HepG2 (cell line): ENCODE measurements at places on chromosomes 6 and 20. TPM values are rescaled to one million over a fixed set of nuclear protein-coding genes. Genes with fewer than 3 reads are reported as not detected.

CCN6 gene
- polyA plus RNA-seq, result 0.10 TPM in 1 of 2 replicates, not detected in the other

NFATC2 gene
- 1.9 TPM in 2 replicates for polyA plus RNA-seq

COL9A3 gene
- polyA plus RNA-seq, result 155 and 175 TPM in 2 replicates

RIPOR2 gene
- polyA plus RNA-seq, result 0.05 and 0.16 TPM in 2 replicates

DYNLT2 gene
- 1.7 and 2.1 TPM in 2 replicates for polyA plus RNA-seq

C6orf52 gene
- polyA plus RNA-seq, result 0.50 TPM in 1 of 2 replicates, not detected in the other

DNA sequence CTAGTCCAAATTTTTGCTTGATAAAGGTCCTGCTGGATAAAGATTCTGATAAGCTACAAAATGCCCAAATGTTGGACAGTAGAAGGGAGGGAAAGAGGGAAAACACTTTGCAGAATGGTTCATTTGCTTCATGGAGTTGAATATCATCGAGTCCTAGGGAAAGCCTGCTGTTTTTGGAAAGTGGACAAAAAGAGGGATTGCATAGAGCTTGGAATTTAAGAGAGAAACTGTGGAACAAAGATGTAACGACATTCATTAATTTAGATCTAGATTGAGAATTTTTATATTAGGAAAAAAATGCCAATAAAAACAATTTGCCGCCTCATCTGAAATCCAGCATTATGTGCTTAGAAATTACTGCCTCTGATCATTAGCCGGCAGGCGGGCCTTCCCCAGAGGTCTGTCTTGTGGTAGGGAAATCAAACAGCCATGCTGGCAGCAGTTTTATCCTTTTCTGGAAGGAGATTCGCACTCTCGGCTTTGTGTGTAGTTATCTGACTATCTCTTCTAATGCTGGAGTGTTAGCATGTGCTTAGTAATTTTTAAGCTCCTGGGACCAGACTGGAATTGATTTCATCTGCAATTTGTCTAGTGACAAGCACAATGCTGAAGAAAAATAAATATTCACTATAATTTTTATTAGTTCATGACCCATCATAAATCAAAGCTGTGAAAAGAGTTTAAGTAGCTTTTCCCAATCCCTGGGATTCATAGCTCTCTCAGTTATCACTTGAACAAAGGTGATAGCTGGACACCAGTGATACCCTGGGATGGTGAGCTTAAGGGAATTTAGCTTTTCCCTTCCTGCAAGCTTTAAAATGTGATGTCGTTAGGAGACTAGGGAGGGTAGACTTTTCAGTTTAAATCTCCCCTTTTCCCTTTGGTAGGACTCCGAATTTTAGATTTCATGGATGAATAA lies 329.5 kb downstream of the PRL start:
- no peak for DNase-seq

GRCh38 chr6:27565839-27566779 lies 93.2 kb upstream of the ZNF184 start:
- DNase-seq, result peak; percentile 62

GRCh38 chr20:37449276-37449675 lies 71.8 kb upstream of the NNAT start:
- DNase-seq, result no peak

DNA sequence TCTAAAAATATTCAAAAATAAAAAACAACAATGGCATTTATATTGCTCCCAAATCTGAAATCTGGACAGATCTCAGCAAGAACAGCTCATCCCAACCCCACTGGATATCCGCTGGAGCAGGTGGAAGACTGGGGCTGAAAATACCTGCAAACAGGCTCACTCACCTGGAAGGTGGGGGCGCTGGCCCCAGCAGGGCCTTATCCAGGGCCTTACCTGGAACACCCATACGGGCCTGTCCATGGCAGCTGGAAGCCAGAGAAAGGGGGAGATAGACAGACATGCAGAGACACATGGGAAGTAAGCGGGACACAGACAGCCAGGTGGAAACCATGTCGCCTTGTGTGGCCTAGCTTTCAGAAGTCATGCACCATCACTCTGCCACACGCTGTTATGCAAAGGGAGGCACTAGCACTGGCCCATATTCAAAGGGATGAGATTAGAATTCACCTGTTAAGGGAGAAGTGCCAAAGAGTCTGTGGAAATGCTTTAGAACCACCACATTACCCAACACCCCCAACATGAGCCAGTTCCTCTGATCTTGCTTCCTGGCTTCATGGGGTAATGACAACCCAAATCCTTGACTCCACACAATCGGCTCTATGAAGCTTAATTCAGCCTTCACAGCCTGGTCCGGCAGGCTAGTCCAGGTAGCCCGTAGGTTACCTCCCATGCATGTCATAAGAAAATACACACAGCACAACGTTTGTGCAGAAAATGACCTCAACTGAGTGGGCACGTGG lies 99.0 kb upstream of the CDYL start:
- DNase-seq, result no peak

DNA sequence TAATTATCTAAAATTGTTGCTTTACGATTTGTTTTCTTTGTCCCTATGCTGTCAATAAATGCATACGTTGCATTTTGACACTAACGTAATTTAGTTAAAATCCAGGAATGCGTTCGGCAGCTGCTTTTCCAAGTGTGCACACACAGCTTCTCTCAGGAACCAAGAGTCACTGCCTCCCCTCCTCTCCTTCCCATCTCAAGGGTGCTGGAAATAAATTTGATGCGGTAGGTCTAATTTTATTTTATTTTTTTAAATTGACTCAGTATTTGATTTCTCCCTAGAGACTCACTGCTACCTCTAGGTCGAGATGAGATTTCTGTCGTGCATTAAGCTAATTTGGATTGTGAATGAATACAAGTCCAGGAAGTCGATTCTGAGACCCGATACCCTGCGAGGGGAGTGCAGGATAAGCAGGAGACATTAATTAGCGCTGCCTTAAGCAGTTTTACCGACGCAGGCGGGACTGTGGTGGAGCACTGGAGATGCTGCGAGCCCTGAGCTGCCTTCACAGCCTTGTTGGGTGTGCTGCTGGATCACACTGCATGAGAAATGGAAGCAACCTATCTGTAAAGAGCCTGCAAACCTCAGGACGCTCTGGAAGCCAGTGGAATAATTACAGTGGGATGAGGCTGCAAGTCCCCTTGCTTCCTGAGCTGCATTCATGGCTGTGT lies 381.2 kb downstream of the C6orf118 start:
- DNase-seq, result no peak

DNA sequence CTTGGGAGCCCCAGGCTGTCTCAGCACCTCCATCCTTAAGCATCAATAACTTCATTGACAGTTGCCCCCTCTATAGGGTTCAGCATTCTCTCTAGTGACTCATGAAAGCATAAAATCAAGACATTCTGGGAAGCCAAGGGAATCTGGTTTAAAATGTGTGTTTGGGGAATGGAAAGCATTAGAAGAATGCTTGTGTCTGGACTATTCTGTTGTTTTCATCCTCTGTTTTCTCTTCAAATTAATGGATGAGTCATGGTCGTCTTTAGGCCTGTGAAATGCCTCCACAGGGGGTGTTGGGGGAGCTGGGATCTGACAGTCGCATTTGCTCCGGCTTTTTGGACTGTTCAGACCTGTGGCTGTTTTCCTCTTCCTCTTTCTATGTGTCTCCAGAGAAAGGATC lies 279.7 kb downstream of the CDC5L start:
- peak; percentile 20 for DNase-seq

- DNase-seq, result no peak
Observed at GRCh38 chr6:106750142-106750918, 121.0 kb downstream of the QRSL1 start.

DNA sequence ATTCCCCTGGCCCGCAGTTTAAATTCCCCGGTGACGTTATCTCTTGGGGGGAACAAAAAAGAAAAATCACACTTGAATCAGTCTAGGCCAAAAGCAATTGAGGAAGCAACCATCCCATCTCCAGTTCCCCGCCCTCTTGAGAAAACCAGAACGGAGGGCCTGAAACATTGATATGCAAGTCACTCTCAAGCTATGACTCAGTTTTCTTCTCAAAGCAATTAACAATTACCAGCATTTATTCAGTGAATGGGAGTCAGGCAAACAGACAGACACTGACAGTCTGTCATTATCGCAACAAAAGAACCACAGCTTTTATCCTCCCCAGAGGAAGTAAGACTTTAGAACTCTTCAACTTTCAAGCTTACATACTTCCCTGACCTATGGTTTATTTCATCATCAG lies 100.9 kb downstream of the OPRM1 start:
- DNase-seq, result no peak

- no peak for DNase-seq
Observed at GRCh38 chr20:35359335-35359950, 52.3 kb downstream of the UQCC1 start.

DNA sequence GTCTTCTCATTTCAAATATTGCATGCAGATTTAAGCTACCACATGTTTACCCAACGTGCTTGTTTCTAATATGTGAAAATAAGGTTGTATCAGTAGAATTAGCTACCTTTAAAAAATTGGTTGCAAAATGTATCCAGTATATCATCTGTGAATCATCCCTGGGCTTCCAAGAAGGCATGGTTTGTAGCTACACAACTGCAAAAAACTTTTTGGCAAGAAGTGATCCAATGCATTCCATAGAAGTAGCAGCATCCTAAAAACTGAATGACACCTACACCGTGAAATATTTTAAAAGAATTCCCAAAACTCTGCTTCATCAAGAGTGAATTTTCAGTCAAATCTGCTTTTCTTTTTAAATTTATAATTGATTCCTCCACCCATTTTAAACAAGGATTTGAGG lies 89.1 kb downstream of the AIG1 start:
- DNase-seq, result no peak
